Activated CD8-positive, alpha-beta memory T cell treated with anti-CD3 and anti-CD28 coated beads for 4 hours (primary cell): ENCODE measurements at places on chromosomes 2 and 18.

DNA sequence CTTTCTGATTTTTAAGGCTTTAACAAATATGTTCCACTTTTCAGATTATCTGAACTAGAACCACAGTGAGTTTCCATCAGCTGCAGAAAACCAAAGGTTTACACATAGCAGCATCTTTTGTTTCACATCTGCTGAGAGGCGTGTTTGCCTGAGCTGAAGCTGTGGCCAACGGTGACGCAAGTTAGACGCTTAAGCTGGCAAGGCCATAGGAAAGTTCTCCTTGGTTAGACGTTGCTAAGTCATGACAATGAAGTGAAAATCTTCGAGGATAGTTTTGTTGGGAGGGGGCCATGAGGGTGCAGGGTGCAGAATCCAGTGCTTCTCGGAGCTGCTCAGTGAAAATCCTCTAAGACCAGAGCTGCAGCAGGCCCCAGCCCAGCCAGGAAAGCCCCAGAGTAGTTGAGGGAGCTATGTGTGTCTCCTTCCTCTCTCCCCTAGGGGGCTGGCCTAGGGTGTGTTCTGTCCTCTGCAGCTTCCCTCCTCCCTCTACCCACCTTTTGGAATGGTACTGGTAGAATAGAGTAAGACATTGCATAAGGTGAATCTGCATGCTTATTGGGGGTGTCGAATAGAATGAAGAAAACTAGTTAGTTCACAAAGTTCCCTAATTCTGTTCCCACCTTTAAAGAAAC, 105.4 kb downstream of the FHOD3 start:
- DNase-seq: no peak

GRCh38 chr2:16224298-16225045, 284.1 kb downstream of the MYCN start:
- no peak for DNase-seq

DNA sequence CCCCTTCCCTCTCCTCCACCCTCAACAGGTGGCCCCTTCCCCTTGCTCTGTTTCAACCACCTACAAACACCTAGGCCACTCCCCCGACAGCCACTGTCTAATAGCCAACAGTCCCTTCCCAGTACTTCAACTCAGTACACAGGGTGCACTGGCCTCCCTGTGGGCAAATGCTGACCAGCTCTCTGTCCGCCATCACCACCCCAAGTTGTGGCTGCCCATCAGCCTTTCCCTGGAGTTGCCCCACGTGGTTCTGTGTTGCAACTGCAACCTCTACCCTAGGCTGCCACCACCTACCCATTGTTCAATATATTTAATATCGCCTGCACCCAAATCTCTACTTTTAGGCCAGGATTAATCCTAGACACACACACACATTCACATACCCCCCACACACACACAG, 173.5 kb downstream of the MREG start:
- no peak for DNase-seq

GRCh38 chr2:216671791-216672343, 23.5 kb downstream of the IGFBP5 start:
- DNase-seq: no peak

DNA sequence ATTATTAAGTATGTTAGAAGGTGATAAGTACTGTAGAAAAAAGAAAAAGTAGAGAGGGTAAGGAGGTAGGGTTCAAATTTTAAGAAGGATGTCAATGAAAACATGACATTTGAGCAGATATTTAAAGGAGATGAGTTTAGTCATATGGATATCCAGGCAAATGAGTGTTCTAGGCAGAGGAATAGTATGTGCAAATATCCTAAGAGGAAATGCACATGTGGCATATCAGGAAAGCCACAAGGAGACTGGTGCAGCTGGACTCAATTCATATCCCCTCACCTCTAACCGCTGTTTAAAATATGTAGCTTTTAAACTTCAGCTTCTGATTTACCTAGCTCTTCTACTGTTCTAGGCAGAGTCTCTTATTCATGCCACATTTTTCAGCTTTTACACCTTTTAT, 9.5 kb downstream of the AGPS start:
- DNase-seq: no peak

- no peak for DNase-seq
Measured at GRCh38 chr2:8604262-8604661, 77.6 kb upstream of the ID2 start.

- no peak for DNase-seq
Measured at GRCh38 chr2:186822323-186822722, 26.6 kb downstream of the ZSWIM2 start.

DNA sequence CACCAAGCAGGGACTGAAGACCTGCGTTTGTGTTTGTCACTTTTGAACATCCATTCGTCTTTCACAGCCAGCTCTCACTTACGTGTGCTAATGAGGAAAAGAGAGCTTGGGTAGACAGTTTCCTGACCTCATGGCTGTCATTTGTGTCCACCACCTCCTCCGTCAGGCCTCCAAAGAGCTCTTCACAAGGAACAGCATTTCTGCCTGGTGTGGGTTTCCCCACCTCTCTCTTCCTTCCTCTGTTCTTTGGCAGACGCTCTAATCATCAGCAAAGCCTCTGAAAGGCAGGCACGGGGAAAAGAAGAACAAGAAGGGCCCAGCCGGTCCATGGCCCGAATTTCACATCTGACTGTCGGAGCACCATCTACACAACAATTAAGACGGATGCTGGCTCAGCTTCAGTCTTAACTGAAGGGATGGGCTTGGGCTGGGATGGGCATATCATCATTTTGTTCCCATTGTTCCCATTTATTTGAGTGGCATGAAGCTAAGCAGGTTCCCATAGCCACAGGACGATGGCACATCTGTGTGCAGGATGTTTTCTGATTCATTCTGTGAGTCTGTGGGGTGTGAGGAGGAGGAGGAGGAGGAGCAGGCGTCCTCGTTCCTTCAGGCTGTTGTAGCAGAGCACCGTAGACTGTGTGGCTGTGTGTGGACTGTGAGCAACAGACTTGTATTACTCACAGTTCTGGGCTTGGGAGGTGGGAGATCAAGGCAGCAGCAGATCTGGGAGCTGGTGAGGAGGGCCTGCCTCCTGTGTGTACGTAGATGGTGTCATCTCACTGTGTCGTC, 66.4 kb downstream of the TSHZ1 start:
- DNase-seq: no peak

GRCh38 chr2:217661378-217661777, 341.4 kb downstream of the TNS1 start:
- no peak for DNase-seq

- DNase-seq: no peak
Measured at GRCh38 chr18:55753643-55754263, 165.8 kb upstream of the TCF4 start.
